ENCODE measurements at places on chromosomes 4 and X.

DNA sequence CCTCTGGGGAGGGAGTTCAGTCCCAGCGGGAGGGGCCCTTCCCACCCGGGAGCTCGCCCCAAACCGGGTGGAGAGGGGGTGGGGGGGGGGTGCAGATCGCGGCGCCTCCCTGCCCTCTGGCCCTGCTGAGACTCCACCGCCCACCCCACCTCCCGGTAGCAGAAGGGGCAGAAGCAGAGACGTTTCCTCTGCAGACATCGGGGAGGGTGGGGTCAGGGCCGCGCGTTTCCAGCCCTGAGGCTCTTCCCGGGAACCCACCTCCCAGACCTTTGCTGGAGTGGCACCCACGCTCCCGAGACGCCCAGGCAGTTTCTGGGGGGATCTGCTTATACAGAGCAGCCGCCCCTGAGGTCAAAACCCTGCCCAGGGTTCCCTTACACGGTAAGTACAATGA lies 30.2 kb downstream of the CPLX1 start:
- no peak for DNase-seq

GRCh38 chr4:78033861-78034260 lies 23.3 kb upstream of the FRAS1 start:
- no peak for DNase-seq

- no peak for DNase-seq
Measured at GRCh38 chr4:8861576-8862295, 9.9 kb downstream of the HMX1 start.

DNA sequence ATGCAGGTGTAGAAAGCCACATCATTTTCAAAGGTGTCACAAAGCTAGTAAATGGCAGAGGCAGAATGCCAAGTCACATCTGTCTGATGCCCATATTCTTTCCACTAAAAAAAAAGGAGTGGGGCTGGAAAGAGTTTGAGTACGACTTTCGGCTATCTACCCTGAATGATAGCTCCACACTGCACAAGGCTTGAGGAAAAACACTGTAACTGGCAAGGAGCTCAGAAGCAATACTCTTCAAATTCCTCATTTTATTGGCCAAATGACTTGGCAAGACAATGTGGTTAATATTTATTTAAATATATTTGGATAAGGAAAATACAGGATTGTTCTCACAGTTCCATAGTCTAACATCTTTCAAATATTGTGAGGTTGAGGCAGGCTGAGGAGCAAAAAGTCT lies 5.4 kb upstream of the ADH1C start:
- DNase-seq: no peak

GRCh38 chr4:105624530-105624929 lies 72.1 kb downstream of the ARHGEF38 start:
- no peak for DNase-seq

GRCh38 chr4:145734576-145735346 lies 54.8 kb downstream of the C4orf51 start:
- DNase-seq: no peak

DNA sequence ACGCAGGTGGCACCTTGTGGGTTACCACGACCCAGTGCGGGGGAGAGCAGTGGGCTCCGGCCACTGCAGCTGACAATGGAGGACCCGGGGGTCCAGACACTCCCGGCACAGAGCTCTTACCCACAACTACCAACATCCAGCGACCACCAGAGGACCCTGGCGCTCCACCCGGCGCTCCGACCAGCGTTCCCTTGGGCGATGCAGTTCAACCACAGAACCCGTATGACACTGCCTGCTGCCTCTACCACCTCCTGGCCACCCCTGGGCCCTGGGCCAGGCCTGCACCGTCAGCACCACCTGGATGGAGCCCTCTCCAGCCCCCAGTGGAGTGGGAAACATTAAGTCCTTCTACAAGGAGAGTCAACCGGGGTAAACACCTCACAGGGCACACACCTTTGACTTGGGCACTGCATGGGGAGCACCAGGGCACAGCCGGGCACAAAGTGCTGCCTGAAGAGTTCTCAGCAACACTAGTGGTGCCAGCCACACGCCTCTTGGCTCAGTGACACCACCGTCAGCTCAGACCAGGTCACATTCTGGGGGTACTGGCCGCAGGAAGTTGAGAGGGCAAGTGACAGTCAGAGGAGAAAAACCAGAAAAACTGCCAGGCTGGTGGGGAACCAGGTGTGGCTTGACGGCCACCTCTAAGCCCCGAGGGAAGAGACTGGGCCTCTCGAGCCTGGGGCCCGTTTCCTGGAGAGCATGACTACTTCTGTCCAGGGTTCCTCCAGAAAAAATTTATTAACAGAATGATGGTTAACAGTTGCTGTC lies 2.6 kb downstream of the CTBP1 start:
- no peak for DNase-seq

GRCh38 chr4:112251019-112251643 lies 19.5 kb downstream of the AP1AR start:
- no peak for DNase-seq

- DNase-seq: no peak
Measured at GRCh38 chr4:144574000-144574399, 72.0 kb upstream of the HHIP start.

GRCh38 chr4:84734037-84734436 lies 151.1 kb downstream of the CDS1 start:
- no peak for DNase-seq

DNA sequence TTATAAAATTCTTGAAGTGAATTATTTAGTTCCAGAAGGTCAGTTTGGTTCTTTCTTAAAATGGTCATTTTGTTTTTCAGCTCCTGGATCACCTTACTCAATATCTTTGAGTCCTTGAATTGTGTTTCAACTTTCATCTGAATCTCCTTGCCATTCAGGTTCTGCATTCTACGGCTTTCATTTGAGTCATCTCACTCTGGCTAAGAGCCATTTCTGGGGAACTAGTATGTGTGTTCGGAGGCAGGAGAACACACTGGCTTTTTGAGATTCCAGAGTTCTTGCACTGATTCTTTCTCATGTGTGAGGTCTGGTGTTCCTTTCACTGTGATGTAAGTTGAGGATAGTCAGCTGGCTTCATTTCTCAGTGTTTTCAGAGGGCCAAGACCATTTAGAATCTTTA lies 708.4 kb upstream of the FRG1 start:
- DNase-seq: no peak

DNA sequence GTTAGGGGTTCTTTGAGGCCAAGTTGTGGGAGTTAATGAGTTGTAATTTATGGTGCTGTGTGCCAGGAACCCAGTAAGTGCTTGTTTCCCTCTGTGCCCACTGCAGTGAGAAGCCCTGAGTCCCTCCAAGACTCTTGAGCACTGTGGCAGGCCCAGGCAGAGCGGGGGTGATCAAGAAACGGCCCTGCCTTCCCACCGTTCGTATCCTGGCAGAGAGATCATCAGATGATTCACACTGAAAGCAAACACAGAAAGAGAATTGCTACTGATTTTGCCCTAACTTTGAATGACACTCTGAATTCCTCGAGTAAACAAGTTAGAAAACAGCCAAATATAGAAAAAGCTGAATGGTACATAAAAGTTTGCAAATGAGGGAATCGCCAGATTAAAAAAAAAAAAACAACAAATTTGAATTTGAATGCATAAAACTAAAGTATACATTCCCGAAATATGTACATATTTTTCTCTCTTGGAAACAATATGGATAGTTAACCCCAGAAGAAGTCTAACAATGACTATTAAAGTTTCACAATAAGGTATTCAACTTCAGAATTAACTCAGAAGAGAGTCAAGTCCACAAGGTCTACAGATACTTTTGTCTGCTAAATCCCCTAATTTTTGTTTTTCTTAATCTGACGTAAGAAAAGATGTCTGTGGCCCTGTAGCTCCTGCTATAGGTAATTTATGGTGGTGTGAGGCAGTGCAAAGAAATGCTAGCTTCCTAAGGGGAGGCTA lies 71.8 kb downstream of the AFAP1 start:
- DNase-seq: no peak

- no peak for DNase-seq
Measured at GRCh38 chr4:28228561-28229491, 1368.2 kb downstream of the STIM2 start.

DNA sequence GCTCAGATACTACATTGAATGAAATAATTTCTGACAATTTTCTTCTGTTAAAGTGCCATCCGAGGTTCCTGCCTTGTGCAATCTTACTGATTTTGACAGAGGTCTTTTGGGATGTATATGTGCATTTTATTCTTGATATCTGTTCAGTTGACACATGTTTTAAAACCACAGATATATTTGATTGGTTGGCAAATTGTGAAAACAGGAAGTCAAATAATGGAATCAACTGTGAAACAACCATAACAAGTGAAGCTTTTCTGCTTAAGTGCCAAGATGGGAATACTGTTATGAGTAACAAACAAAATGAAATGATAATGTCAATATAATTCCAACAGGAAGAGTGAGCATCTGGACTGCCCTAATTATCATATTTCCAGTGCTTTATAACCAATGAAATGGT lies 84.9 kb upstream of the TET2 start:
- DNase-seq: no peak

GRCh38 chr4:37279894-37280592 lies 35.5 kb downstream of the NWD2 start:
- DNase-seq: no peak

DNA sequence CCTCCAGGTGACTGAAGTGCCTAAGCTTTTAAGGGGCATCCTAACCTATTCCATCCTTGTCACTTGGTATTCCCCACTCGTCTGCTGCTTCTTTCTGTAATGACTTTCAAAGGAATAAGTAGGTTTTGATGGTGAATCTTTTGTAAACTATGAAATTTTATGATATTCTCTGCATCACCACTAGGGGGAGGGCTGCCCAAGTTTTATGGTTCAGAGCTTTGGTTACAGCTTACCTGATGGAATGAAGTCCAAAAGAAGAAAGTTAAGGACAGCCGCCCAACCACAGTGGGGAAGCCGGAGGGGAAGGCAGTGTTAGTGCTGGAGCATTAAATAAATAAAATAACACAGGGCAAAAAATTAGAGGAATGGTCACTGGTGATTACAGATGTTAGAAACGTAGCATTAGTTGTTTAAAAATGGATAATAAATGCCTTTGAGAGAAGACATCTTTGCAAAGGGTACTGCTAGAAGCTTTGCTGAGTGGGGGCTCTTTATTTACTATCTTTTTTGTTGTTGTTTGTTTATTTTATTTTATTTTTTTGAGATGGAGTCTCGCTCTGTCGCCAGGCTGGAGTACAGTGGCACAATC lies 204.9 kb downstream of the GBA3 start:
- DNase-seq: no peak

- no peak for DNase-seq
Measured at GRCh38 chrX:27917713-27918500, 63.3 kb downstream of the DCAF8L1 start.

- DNase-seq: no peak
Measured at GRCh38 chr4:130043732-130044160, 947.8 kb downstream of the C4orf33 start.

DNA sequence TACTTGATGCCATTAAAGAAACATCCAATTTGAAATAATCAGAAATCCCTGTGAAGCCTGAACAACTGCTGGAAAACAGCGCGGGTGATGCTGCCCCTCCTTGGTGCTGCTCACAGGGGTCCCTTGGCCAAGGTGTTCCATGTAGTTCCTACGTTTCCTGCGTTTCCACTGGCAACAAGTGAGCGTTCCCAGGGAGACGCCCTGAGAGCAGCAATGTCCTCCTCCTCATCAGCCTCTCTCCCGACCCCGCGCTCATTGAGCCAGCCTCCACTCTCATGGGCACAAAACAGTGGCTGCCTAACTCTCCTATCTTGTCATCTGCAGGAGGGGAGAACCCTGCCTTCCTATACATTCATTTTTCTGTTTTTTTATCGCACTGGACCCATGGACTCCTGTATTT lies 18.9 kb downstream of the LETM1 start:
- no peak for DNase-seq

DNA sequence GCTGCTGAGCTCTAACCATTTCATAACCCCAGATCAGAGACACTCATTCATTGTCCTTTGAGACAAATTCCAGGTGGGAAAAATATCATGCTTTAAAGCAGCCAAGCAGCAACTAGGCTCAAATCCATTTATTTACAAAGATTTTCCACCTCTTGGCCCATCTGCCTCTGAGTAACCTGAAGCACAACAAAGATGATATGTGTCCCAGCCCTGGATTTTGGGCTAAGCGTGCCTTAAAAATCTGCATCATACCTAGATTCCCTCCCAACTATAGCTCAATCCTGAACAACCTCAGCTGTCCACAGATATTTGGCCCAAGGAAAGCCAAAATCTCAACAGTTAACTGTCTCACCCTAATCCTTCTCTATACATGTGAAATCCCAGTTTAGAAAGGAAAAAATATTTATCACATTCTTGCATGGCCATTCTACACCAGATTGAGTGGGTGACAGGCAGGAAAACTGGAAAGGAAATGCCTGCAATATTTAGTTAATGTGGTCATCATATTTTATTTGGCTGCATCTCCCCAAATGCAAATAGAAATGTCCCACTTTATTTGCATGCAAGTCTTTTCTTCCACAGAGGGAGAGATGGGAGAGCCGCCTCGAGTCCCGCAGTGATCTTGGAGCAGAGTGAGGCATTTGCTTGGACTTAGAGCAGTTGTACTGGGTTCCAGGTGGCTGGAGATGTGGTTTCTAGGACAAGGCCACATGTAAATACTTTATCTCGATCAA lies 146.4 kb upstream of the EOLA2 start:
- DNase-seq: no peak

GRCh38 chrX:68914479-68914946 lies 85.7 kb downstream of the EFNB1 start:
- DNase-seq: no peak

DNA sequence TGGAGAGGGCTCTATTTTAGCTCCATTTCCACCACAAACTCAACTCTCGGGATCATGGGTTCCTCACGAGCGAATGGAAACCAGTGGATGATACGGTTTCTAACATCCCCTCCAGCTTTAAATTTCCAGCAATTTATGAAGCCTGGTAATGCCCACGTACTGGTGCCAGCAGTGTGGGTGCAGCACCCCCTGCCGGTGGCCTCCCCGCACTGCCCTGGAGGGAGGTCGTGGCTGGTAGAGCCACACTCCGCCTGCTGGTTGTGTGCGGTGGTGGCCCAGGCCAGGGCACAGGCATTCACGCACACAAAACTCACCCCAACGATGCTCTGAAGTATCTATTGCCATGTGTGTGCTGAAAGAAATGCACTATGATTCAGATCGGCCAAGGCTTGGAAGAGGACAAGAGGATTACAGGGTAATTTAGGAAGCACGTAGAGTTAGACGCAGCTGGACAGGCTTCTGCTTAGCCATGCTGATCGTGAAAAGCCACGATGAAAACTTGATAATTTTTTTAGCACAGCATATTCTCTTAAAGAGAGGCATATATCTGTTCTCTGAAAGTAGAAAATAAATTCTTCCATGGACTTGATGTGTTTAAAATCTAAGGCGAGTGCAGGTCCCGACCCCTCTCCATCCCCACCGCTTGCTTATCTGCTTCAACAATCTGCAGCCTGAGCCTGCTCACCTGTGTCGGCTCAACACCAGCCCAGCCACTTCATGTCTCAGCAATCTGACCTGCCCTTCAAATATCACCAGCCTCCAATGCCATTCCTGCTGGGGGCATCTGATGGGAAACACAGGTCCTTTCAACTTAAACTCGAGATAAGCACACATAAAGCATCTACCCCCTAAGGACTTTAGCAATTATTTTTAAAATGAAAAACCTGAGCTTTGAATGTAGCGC lies 59.1 kb downstream of the SCD5 start:
- DNase-seq: no peak

All from stimulated activated CD8-positive, alpha-beta memory T cell treated with anti-CD3 and anti-CD28 coated beads, Interleukin-4, amount 100 ng/mL, for 1 hour (primary cell).